ENCODE measurements at places on chromosomes 6 and 20. TPM values are rescaled to one million over a fixed set of nuclear protein-coding genes. Genes with fewer than 3 reads are reported as not detected.

The ERVFRD-1 gene
- total RNA-seq, result not detected

The C4A gene
- total RNA-seq, result 128 TPM

DNA sequence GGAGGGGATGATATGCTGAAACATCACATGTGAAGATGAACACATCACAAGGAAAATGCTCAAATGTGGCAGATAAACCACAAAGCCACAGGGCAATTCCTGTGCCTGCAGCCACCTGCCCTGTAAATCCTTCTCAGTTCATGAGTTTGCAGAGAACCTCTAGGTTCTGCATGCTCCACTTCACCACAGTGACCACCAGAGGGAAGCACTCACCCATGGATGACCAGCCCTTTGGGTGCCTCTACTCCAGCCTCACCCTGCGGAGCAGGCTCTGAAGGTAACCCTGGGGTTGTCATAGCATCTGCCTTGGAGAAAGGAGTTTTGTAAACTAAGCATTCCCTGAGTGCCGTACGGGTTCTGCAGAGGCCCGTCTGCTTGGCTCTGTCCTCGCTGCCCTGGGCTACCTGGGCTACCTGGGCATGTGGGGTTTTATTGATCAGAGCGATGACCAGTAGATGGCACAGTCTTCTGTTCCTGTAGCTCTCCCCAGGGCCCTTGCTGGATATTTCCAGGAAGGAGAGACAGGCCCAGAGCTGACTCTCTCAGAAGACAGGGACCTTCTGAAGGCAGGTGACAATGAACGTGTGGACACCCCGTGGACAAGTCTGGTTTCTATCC, 31.7 kb upstream of the CST1 start:
- no peak overlapping the region for H3K4me3 ChIP-seq
- H3K36me3 ChIP-seq, result no peaks in the 10 kb centered on the region
- H3K4me1 ChIP-seq, result no peaks in the 10 kb centered on the region
- H3K27ac ChIP-seq, result no peak overlapping the region
- H3K27me3 ChIP-seq, result no peaks in the 10 kb centered on the region

DNA sequence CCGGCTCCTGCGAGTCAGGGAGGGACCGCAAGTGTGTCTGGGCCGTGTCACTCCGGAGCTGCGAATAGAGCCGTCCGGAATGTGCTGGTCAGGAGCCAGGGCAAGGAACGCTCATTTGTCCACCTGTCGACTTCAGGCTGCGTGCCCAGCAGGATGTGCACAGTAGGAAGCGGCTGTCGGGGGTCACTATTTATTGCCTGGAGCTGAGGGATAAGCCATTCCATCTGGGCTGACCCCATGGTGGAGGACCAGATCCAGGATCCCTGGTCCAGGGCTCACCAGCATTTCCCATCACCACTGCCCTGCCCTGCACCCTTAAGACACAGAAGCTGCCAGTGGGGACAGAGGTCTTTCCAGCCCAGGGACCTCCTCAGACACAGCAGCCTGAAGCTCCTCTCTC, 14.7 kb downstream of the NTSR1 start:
- H3K4me3 ChIP-seq, result no peak overlapping the region
- H3K27ac ChIP-seq, result no peak overlapping the region
- no peaks in the 10 kb centered on the region for H3K4me1 ChIP-seq
- peaks cover 8% of the 10 kb centered on the region for H3K27me3 ChIP-seq
- no peaks in the 10 kb centered on the region for H3K36me3 ChIP-seq

The CDH26 gene
- 1.8 TPM for total RNA-seq

- H3K4me3 ChIP-seq, result no peak overlapping the region
- no peak for DNase-seq
- no peaks in the 10 kb centered on the region for H3K4me1 ChIP-seq
- H3K27ac ChIP-seq, result no peak overlapping the region
- peaks cover 43% of the 10 kb centered on the region for H3K36me3 ChIP-seq
- peaks cover 6% of the 10 kb centered on the region for H3K27me3 ChIP-seq
These were observed 10.2 kb upstream of the NEDD9 start for GRCh38 chr6:11242711-11243110.

DNA sequence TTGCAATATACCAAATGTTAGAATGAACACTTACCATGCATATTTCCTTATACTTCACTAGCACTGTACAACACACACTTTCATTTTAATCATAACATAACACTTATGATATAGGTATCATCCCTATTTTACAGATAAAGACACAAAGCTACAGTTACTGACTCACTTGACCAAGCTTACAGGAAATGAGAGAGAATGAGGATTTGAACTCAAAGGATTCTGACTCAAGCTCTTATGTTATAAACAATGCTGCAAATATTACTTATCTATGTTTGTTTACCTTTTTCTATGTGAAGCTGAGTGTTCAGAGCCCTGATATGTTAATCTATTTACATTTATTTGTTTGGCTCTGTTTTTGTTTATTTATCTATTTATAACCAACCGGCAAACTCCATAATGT, 245.4 kb downstream of the PTPRK start:
- DNase-seq, result no peak
- H3K36me3 ChIP-seq, result no peaks in the 10 kb centered on the region
- no peaks in the 10 kb centered on the region for H3K4me1 ChIP-seq
- no peaks in the 10 kb centered on the region for H3K27me3 ChIP-seq
- no peak overlapping the region for H3K4me3 ChIP-seq
- no peak overlapping the region for H3K27ac ChIP-seq

Data from spleen (tissue), 13 donors.